NAMALWA (cell line): ENCODE measurements at places on chromosomes 7 and 10.

DNA sequence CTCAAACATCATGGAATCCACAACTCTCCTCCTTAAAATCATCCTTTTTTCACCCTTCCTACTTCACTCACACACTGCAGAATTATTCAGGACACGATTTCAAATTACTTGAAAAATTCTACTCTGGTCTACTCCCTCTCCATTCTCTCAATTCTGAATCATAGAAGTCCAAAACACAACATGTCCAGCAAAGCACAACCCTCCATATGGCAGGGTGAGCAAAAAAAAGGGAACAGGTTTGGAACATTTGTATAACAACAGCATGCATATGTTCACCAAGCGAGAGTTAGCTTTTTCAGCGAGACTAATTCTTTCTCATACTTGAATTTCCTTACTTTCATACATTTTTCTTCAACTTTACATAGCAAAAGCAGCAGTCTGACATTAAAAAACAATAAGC, 73.4 kb downstream of the ABI1 start:
- no peak for DNase-seq

GRCh38 chr7:131108212-131108940, 219.3 kb upstream of the MKLN1 start:
- peak; percentile 80 for DNase-seq

DNA sequence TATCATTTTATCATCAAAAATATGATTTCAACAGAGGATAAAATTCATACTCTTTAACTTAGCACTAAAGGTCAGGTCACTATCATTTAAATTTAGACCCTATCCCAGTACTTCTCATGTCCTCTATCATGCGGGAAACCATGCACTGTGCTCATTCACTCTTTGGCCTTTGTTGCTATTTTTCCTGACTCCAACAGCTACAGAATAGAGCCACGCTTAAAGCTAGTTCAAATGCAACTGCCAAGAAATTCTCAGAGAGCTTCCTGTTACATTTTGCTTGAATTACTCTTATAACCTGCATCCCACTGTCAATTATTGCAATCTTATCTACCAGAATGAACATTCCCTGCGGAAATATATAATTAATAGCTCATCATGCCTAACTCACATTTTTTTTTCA, 58.3 kb downstream of the SEMA3A start:
- no peak for DNase-seq

DNA sequence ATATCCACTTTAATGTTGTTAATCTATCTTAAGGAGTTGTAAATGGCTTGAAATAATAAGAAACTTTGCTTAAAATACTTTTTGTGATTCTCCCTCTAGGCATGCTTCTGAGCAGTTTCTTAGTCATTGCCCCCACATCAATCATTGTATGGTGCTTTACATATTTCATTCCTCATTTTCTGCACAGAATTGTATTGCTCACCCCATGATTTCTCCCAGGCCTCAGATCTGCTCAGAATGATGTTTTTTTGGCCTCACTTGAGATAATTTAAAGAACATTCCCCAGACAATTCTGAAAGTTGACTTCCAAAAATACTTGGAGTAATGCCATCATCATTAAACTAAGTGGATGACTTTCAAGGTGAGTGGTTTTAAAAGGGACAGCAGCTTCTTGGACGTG, 82.1 kb upstream of the PRPS1L1 start:
- DNase-seq, result no peak

- DNase-seq, result peak; percentile 56
Measured at GRCh38 chr7:104552102-104552501, 223.7 kb downstream of the LHFPL3 start.

GRCh38 chr10:123864923-123865322, 26.7 kb downstream of the CPXM2 start:
- no peak for DNase-seq

- no peak for DNase-seq
Measured at GRCh38 chr7:40978047-40978446, 724.8 kb downstream of the INHBA start.

DNA sequence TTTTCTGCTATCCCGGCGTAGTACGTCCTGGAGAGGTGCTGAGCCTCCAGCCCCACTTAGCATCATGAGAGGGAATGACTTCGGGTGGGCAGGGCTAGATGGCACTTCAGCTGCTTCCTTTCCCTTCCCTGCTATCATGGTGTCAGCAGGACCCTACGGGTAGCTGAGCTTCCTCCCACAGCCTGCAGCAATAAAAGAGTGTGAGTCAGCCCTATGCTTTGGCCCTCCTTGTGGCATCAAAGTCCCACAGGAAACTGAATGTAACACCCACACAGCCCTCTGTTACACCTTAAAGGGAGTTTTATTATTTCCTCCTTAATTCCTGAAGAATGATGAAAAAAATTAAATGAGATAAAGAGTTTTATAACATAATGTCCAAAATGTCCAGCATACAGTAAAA, 458.1 kb downstream of the RPS24 start:
- no peak for DNase-seq

- no peak for DNase-seq
Measured at GRCh38 chr7:48078470-48078869, 10.6 kb upstream of the UPP1 start.

- DNase-seq, result peak; percentile 59
Measured at GRCh38 chr7:132518102-132518838, 58.0 kb downstream of the PLXNA4 start.

GRCh38 chr10:127472976-127473375, 76.1 kb upstream of the NPS start:
- no peak for DNase-seq

GRCh38 chr7:101598986-101599771, 29.9 kb downstream of the MYL10 start:
- no peak for DNase-seq

GRCh38 chr7:101688183-101688831, 59.2 kb upstream of the MYL10 start:
- DNase-seq, result peak; percentile 91

DNA sequence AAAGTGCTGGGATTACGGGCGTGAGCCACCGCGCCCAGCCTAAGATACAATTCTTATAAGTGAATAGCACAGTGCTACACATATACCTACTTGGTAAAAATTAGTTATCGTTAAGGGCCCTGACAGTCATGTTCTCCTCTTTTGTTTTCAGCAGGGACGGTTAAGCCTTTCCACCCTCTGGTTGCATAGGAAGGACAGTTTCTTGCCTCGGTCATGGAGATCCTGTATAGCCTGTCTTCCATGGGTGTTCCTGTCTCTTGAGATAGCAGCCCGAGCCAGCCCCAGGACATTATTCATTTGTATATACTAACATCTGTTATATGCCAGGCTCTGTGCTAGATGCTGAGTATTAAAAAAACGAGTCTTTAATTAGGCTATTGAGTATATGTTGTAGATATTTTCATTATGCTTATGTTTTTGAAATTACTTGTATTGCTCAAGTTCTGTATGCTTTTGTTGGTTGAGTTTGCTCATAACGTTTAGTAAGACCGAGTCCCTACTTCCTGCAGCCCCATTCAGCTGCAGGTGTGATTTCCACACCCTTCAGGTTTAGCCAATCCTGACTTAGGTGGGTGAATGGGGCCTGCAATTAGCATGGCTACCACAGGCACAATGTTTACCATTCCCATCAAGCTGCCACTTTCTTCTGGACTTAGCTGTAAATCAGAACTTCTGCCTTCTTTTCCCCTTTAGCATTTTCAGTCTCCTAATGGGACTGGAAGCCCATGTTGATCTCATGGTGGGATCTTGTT, 24.8 kb downstream of the CCSER2 start:
- DNase-seq, result no peak
